ENCODE measurements at places on chromosomes 3 and 15.

GRCh38 chr3:11084677-11085076, 69.6 kb upstream of the HRH1 start:
- no peak for DNase-seq

- DNase-seq, result no peak
Observed at GRCh38 chr3:67866571-67866970, 212.2 kb upstream of the SUCLG2 start.

DNA sequence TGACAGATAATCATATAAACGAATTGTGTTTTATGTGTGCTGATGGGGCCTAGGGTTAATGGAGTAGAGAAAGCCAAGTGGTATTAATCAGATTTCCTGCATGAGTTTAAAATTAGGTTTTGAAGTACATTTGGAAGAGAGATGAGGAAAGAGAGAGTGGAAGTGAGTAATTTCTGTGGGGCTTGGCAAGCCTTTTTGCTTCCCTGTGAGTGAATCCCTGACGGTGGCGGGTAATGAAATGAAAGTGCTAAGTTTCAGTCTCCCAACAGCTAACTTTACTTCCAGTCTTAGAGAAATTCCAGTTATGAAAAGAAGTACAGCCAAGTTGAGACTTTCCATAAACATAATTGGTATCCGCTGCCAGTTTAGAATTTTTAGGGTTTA, 139.4 kb downstream of the BBX start:
- peak; percentile 16 for DNase-seq

DNA sequence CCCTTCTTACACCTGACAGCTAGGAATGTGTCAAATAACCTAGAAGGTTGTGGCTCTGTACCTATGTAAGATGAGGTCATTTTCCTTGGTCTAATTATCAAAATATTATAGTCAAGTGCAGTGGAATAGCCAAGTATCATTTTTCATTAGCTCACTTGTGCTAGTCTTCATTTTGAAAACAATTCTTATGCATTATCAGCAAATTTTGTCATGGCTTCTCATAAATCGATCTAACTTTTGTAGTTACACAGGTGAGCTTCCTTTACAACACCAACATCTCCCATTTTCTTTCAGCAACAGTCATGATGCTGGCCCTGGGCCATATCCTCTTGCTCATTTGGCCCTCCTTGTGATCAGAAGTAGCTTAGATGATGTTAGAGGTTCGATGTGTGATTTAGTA, 10.3 kb downstream of the TXNRD3 start:
- DNase-seq, result no peak

DNA sequence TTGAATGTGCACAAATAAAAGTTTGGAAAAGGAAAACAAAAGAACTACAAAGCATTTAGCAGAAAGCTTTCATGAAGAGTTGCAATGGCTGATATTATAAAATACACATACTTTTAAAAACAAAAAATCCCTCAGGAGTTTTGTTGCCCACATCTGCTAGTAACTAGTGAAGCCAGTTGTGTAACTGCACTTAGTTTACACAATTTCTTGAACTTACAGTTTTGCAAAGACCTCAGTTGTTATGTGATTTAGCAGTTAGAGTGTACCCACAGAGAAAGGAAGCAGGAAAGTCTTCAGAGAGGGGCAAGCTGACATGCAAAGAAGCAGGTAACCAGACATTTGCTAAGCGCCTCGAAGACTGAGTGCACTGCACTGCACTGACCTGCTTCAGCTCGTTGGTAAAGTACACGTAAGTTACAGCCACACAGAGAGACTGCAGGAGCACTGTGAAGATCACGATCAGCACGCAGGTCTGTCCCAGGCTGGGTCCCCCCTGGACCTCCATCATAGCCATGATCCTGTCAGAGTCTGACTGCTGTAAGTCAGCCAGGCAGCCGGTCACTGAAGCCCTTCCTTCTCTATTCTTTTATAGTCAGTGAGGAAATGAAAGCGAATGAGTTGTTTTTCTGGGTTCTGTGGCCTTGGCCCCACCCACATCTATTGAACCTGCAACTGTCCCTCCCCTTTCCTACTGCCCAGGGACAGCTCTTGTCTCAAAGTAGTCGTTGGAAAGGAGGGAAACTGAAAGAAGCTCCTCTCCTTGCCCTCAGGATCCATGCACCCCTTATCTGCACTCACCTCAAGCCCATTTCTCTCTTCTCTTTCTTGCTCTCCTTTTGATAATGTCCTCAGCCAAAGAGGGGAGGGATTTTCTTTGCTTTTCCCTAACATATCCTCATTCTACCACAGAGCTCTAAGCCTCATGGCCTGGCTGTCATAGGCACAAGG, at the start of gene TNFSF10:
Gene TNFSF10 (minus strand): TSS at position 560 of the 948 bp plus-strand sequence. CDS start 46 bp downstream, at position 514.
- peak; percentile 81 for DNase-seq

DNA sequence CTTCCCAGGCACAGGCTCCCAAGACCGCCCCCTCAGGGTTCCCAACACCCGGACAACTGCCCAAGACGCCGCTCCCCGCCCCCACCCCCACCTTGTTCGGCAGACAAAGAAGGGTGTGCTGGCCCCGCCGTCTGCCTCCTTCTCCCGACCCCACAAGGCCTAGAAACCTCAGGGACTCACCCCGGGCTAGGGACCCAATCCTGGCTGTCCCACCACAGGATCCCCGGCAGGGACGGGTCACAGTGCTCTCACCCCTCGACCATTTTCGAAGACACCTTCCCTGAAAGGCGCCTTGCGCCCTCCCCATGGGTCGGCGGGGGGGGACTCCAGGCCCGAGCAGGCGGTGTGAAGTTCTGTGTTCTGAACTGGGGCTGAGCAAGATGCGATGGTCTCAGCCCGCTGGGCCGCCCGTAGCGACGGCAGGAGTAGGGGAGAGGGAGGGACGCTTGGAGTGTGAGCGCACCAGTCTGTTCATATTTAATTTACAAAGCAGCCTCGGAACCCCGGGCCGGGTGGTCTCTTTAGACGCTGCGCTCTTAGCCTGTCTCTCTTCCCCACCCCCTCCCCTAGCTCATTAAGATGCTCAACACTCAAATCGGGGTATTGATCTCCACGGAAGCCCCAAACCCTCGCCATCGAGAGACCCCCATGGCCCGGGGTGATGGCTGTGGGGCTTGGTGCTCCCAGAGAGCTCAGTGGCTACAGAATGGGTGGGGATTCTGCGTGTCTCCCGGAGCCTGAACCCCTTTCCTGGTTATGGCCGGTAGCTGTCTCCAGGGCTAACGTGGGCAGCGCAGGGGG, 1.4 kb upstream of the ISLR2 start:
- no peak for DNase-seq

DNA sequence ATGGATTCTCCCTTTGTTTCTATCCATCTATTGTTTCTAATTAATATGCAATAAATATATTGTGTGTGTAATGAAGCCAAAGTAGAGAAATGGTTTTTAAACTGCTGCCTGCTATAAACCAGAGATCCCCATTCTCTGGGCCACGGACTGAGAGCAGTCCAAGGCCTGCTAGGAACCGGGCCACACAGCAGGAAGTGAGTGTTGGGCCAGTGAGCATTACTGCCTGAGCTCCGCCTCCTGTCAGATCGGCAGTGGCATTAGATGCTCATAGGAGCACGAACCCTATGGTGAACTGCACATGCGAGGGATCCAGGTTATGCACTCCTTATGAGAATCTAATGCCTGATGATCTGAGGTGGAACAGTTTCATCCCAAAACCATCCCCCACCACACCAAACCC, 85.2 kb upstream of the POMGNT2 start:
- no peak for DNase-seq

DNA sequence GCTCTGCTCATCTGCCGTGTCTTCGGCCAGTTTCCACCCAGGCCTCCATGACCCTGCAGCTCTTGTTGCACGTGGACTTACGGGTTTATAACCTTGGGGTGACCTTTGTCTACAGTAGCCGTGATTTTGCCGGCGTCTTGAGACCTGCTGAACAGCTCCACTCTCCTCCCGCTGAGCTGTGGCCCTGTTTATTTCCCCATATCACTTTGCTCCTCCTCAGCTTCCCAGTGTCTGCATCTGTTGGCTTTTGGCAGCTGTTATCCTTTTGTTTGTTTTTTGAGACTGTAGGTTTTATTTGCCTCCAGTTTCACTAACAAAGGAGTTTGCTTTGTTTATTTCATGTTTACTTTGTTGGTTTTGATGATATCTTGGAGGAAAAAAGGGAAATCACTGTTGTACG, 29.3 kb upstream of the SLC28A1 start:
- DNase-seq, result no peak

- DNase-seq, result peak; percentile 56
Observed at GRCh38 chr15:65583701-65584100, 27.2 kb downstream of the INTS14 start.

DNA sequence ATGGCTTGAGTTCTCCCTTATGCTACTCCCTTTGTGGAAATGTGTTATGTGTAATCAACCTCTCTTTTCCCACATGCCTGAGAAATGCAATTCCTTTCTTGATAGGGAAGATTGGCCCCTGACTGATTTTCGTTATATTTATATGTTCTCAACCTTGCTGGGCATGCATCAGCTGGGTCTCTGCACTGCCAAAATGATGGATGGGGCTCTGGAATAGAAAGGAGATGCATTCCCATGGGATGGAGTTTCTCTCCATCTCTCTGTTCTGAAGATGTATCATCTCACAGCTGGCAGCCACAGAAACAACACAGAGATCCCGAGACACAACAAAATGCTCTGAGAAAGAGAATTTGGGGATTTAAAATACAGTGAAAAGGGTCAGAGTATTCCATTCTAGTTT, 327.7 kb upstream of the LMCD1 start:
- DNase-seq, result no peak

DNA sequence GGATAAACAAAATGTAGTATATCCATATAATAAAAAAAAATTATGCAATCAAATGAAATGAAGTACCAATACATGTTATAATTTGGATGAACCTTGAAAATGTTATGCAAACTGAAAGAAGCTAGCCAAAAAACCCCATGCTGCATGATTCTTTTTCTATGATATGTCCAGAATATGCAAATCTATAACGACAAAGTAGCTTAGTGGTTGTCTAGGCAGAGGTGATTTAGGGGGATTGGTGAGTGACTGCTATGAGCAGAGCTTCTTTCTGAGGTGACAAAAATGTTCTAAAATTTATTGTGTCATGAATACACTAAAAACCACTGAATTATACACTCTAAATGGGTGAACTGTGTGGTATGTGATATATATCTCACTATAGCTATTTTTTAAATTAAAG, 324.6 kb downstream of the CTNNB1 start:
- no peak for DNase-seq

DNA sequence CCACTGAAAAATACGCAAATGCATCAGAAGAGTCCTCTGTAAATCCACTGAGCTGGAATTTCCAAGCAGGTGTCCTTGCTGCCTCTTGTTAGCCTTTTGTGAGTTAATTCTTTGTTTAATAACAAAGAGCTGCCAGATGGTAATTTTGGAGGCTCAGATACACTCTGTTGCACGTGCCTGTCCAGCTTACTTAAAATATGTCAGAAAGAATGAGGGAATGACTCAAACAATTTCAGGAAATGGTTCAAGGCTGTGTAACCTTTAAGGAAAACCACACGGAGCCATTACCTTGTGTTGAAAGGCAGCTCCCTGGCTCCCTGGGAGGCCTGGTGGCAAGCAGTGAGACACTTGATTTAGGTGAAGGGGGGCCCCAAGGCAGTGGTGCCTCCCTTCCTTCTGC, 302.2 kb upstream of the CTDSPL start:
- no peak for DNase-seq

- no peak for DNase-seq
Observed at GRCh38 chr3:128784843-128785242, 58.9 kb downstream of the RAB7A start.

DNA sequence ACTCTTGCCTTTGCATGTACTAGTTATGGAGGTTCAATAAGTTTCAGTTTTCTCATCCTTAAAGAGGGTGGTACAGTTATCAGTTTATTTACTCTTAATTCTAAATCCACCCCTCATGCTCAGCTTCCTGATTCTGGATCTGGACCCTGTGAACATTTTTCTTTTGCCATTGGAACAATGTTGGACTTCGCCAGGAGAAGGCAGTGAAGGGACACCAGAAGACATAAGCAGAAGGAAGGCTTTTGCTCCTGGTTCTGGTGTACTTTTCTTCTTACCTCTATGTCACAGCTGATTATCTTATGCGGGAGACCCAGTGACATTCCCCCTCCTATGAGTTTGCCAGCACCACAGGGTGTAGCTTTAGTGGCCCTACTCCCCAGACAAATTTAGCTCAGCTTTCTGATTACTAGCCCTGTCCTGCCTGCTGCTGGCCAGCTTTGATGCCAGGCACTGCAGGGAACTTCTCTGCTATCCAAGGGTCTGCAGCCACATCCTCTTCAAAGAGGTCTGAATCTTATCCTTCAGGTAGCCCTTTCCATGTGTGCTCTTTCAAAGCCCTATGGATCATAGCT, 466.3 kb upstream of the EPHA3 start:
- no peak for DNase-seq

- no peak for DNase-seq
Observed at GRCh38 chr3:107346564-107346963, 30.7 kb upstream of the CCDC54 start.

- DNase-seq, result no peak
Observed at GRCh38 chr15:33454996-33455395, 144.2 kb downstream of the RYR3 start.

- DNase-seq, result no peak
Observed at GRCh38 chr15:90716317-90716975, 700 bp upstream of the BLM start.

DNA sequence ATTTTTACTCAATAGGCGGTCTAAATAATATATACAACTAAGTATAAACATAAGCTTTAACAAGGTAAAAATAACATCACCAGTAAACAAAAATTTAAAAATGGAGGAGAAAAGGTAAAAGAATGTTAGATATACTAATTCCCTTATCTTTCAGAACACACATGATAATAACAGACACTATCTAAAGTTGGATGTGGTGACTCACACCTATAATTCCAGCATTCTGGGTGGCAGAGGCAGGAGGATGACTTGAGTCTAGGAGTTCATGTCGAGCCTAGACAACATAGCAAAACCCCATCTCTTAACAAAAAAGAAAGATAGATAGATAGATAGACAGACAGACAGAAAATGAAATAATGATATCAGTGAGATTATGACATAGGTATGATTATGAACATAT, 85.1 kb downstream of the STAG1 start:
- DNase-seq, result no peak

GRCh38 chr15:91482799-91483198, 370.7 kb upstream of the SLCO3A1 start:
- no peak for DNase-seq

DNA sequence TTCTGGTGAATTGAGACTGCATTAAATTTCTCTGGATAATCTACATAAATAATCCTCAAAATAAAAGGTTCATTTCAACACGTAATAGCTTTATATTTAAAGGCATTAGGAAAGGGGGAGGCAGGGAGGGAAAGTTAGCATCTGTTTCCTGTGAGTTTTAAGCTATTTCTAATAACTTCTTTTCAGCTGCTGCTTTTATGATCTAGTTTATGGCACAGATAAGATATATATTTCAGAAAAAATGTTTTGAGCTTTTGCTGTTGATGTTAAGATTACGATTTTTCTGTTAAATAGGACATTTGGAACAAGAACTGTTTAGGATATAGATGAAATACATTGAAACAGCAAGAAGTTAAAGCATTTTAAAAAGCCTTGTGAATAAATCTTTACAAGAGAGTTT, 30.0 kb downstream of the UBE2E1 start:
- no peak for DNase-seq

DNA sequence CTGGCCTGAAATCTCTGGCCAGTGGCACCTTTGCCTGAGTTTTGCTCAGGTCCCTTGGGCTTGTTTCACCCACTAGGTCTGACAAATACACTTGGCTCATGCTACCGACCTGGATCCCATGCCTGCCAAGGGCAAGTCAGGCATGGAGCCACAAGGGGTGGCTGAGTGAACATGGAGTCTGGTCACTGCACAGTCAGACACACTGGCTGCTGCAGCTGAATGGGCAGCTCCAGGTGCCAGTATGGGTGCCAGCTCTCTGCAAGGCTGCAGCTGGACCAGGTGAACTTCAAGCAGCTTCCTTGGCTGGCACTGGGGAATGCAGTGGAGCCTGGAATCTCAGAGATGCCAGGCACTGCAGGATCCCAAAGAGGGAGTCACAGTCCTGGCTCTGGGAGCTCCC, 170.3 kb downstream of the NECTIN3 start:
- no peak for DNase-seq
